ENCODE measurements at places on chromosomes 13 and 19. TPM values are rescaled to one million over a fixed set of nuclear protein-coding genes. Genes with fewer than 3 reads are reported as not detected.

GRCh38 chr13:36089130-36089647 lies 42.0 kb downstream of the DCLK1 start:
- DNase-seq = no peak

DNA sequence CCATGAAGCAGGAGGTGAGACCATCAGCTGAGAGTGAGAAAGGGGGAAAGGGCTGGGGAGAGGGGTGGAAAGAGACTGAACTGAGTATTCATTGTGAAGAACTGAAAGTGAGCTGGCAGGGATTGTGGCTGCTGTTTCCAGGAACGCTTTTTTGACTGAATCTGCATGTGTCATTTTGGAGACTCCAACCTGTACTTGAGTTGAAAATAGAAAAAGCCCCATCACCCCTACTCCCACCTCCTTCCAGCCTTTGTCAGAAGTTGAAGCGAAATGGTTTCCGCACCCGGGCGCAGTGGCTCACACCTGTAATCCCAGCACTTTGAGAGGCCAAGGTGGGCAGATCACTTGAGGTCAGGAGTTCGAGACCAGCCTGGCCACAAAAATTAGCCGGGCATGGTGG lies 128.0 kb upstream of the GPR12 start:
- DNase-seq = no peak

- DNase-seq = no peak
Observed at GRCh38 chr19:30692879-30693503, 320.8 kb downstream of the ZNF536 start.

DNA sequence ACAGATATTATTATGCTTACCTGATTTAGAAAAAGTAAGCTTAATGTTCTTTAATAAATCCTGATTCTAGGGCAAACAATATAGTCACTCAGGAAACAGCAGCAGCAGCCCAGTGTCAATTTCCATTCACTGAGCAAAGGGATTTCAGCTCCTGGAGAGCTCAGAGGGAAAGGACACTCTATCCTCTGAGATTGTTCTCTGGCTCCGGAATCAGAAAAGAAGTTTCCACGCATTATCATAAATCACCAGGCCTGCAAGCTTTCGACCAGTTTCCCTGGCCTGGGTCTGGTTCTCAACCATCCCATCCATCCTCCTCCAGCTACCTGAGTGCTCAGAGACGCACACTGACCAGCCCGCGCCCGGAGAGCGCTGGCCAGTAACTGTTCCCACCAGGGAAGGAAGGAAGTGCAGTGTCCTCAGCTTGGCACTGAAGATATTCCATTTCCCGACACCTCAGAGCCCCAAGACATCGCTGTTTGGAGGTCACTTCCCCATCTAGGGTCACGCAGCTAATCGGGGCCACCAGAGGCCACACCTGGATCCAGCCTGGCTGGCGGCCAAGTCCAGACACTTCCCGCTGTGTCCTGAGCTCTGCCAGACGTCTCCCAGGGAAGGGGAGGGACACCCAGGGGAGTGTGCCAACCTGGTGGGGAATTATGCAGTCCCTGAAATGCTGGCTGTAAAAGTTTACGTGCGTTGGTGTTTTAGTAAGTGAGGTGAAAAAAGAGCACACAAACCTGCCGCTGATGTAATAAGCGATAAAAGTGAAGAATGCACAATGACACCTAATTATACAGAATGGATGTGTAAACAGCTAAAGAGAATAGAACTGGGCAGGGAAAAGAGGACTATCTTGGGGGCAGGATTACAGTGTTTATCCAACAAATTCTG lies 29.1 kb downstream of the EPS15L1 start:
- peak; percentile 61 for DNase-seq

The INAFM1 gene
- 12.2 TPM for total RNA-seq
